NCI-H1417 (cell line): ENCODE measurements at places on chromosomes 7 and 10.
A peak's percentile ranks its signal among the peaks of the same experiment; 100 is the strongest.

GRCh38 chr10:84429926-84430520 lies 101.6 kb downstream of the CCSER2 start:
- peak; percentile 21 for DNase-seq

GRCh38 chr10:33333260-33334101 lies 986 bp downstream of the NRP1 start:
- no peak for DNase-seq

DNA sequence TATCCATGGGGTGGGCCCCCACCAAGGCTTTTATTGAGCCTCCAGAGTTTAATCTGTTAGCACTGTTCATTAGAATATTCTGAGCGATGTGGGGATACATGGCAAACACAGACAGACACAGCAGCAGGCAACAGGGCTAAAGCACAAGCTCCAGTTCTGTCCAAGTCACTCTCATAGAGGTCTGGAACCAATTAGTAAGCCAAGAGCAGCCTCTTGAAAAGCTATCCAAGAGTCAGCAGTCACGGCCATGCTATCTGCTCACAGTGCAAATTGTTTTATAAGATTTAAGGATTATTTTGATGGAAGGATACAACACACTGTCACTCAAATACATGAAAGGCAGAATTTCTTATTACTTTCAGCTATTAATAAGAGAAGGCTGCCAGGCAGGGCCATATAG lies 86.4 kb upstream of the DGKB start:
- no peak for DNase-seq

GRCh38 chr7:22728401-22729029 lies 1.5 kb downstream of the IL6 start:
- peak; percentile 66 for DNase-seq

- DNase-seq, result no peak
Observed at GRCh38 chr7:95863-96260, 96.5 kb upstream of the FAM20C start.

- no peak for DNase-seq
Observed at GRCh38 chr10:84118395-84119006, 20.8 kb upstream of the GHITM start.

GRCh38 chr7:7761340-7761973 lies 43.0 kb upstream of the RPA3 start:
- no peak for DNase-seq

- DNase-seq, result no peak
Observed at GRCh38 chr7:117271566-117271965, 51.3 kb downstream of the WNT2 start.

DNA sequence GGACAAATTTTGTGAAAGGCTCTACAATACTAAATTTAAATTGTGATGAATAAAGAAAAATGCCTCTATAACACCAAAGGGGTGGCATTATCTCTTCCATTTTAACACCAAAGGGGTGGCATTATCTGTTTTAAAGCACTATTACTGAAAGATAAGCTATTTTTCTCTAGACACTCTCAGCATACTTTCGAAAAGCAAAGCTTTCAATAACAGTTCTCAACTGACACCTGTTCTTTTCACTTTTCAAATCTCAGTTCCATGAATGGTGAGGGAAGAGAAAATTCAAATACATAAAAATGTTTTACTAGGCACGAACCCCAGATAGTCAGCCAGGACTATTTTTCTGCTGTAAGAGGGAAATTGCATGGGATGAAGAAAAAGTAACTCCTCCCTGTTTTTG lies 103.8 kb downstream of the CPEB3 start:
- DNase-seq, result no peak

GRCh38 chr7:48868916-48869315 lies 55.4 kb upstream of the CDC14C start:
- no peak for DNase-seq

DNA sequence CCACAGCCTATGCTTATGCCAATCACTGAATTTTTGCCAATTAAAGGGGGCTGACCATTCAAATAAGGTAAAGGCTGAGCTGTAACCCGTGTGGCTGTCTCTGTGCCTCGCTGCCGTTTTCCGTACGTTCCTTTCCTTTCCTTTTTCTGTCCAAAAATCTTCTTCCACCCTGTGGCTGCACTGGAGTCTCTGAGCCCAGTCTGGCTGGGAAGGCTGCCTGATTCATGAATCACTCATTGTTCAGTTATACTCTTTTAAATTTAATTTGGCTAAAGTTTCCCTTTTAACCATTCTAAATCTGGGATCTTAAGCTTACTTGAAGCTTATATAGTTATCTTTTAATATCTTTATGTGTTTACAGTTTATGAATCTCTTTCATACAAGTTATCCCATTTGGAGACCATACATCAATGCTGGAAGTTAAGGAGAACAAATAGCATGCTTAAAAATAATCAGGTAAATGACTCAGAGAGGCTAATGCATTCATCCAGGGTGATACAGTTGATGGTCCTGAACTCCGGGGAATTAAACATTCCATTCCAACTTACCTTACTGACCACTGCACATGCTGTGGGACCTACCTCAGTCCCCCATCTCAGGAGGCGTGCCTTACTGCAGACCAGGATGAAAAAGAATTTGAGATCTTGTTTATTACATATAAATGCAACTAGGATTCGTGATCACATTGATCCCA lies 385.3 kb upstream of the ADARB2 start:
- DNase-seq, result no peak

GRCh38 chr10:12902135-12902572 lies 99.4 kb downstream of the CCDC3 start:
- DNase-seq, result peak; percentile 78

GRCh38 chr7:22586101-22586785 lies 86.3 kb upstream of the STEAP1B start:
- DNase-seq, result peak; percentile 50

- DNase-seq, result peak; percentile 9
Observed at GRCh38 chr7:143975617-143976016, 21.0 kb downstream of the OR2F1 start.

DNA sequence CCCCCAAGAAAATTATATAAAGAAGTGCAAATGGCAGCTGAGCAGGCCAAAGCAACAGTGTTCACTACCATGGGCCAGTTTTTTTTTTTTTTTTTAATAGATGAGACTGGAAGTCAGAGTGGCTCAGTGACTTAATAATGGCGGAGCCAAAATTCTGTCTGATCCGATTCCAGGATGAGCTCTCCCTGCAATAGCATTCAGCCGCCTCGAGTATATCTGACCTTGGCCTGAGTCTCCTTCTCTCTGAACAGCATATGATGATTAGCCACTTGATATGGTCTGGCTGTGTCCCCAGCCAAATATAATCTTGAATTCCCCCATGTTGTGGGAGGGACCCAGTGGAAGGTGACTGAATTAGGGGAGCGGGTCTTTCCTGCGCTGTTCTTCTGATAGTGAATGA lies 76.7 kb upstream of the PRLHR start:
- DNase-seq, result no peak

DNA sequence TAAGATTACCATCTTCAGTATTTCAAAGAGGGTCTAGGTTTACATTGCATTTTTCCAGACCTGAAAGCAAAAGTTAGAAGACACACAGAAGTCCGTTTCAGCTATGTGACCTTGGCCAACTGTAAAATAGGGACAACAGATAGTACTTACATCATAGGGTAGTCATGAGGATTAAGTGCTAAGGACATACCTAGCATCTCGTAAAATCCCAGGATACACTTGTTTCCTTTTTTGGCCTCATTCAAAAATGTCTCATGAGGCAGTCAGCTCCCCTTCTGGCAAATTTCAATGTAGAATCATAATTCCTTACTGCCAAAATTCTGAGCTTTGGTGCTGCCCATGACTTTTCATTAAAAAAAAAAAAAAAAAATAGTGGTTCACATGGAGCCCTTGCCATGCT lies 6.4 kb upstream of the DUSP5 start:
- no peak for DNase-seq

DNA sequence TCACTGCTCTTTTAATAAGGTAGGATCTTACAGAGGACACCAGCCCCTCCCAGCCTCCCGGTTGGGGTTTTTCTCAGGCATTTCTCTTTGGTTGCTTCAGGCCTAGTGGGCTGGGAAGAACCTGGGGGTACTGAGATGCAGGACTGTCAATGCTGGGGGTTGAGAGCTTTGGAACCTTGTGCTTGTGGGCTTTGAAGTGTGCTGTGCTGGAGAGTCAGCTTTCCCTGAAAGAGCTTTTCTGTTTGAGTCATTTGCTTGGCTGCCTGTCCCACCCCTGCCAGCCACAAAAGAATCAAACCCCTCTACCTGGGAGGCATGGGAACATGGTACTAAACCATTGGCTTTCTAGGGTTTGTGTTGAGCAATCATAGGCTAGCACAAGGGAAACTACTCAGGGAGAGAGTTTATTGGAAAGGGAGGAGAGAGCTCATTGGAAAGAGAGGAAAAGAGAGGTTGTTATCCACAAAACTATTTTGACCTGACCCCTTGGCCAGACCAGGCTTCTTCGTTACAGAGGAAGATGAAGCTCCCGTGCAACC lies 1.4 kb downstream of the SCD start:
- no peak for DNase-seq

- no peak for DNase-seq
Observed at GRCh38 chr10:61110188-61110844, 166.3 kb upstream of the RHOBTB1 start.

- DNase-seq, result no peak
Observed at GRCh38 chr7:25792586-25792985, 359.4 kb upstream of the NFE2L3 start.

DNA sequence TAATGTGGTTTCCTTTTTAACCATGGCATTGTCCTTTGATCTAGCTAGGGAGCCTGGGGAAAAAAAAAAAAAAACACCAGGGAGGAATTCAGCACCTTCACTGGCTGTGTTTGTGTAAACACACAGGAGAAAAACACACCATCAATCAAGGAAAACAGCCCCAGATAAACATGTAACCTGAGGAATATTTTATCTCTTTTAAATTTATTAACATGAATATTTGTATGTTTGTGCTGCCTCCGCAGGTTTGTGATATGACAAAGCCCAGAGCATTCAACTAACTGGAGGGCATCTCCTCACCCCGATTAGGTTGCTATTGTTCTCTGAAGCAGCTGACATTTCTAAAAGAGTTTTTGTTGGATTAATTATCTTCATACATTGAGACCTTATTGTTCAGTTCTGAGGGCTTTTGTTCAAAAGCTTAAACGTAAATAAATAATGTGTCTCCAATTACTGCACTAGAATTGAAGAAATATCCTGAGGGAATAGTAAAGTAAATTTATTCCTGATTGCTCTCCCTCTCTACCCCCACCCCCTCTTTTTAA lies 89.4 kb upstream of the SEMA3E start:
- DNase-seq, result peak; percentile 96

- no peak for DNase-seq
Observed at GRCh38 chr10:73875139-73875475, 752 bp upstream of the CAMK2G start.

DNA sequence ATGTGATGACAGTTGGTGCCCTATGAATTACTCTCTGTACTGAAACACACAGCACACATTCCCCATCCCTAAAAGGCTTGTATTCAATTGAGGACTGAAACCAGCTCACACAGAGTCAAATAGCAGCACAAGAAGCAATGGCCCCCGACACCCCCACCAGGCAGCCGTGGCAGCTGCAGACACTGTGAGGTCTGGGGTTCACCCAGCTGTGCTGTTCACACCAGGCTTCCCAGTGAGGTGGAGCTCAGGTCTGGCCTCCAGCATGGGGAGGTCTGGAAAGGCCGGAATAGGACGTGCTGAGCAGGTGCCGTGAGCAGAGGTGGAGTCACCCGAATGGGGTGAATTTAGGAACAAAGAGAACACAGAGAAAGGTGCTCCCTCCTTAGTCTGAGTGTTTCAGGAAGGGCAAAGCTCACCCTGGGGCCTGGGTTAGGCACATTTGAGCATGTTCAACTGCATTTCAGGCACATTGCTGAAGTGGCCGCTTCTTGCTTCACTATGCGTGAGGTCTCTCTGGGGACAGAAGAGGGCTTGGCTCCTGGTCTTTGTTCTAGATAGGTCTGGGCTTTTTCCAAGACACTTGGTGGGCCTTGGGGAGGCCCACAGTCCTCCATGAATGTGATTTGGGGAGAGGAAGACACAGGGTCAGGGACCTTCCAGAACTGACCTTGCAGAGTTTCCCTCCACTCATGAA lies 41.1 kb downstream of the C10orf120 start:
- DNase-seq, result no peak

- no peak for DNase-seq
Observed at GRCh38 chr7:123798532-123799188, 46.3 kb upstream of the HYAL4 start.

- no peak for DNase-seq
Observed at GRCh38 chr10:25504838-25505237, 330.0 kb downstream of the GPR158 start.

- DNase-seq, result no peak
Observed at GRCh38 chr10:104255311-104255981, 754 bp downstream of the GSTO1 start.
